ENCODE measurements at places on chromosomes 6 and 20.

DNA sequence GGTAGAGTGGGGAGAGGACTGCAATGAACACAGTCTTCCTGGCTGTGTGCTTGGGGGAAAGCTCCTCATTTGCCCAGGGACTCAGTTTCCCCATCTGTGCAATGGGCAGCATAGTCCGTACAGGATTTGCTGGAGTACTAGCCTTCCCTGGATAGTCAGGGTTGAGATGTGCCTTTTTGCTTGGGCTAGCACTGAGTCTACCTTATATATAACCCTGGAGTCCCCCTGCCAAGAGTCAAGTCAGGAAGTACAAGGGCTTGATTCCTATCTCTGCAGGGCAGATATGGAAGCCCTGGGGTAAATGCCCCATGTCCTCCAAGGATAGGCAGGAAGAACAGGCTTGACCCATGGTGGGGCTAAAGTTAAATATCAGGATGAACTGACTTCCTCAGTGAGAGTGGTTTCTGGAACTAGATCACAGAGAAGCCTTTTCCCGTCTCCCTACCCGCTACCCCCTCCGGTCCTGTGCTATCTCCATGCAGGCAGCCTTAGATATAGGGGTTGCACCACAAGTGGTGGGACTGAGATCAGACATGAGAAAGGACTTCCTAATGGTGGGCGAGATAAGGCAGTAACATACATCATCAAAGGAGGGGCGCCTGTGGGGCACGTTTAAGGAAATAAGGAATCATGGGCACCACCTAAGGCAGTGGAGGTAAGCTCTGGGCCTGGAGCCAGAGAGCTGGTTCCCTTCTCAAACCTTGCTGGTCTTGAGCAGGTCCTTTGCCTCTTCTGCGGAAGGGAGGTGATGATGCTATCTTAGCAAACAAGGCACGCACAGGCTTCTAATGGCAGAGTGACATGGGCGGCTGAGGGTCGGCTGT, 157.9 kb downstream of the MRPL14 start:
- no peak for DNase-seq

DNA sequence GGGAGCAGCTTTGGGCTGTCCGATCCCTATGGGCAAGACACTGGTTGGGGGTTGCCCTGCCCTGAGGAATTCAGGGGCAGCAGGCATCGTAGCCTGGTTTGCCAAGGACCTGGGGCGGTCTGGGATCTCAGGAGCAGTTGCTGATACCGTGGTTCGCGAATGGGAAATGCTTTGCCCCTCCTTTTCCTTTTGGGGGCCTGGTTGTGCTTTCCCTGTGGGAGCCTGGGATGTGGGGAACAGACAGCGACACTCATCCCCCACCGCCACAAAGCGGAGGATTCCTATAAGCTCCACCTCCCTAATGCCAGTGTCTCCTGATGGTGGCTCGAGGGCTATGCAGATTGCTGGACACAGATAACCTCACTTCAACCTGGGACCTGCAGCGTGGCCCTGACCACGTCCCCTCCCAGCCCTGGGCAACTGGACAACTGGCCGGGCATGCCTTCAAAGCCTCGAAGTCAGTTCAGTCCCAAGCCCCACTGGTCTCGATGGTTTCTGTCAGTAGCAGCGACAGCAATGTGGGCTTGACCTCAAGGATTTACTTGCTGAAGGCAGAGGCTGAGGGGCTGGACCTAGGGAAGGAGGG, 3.3 kb downstream of the CEBPB start:
- no peak for DNase-seq

GRCh38 chr6:155755452-155755851, 299.8 kb upstream of the NOX3 start:
- DNase-seq = no peak

GRCh38 chr6:169850746-169851145, 99.3 kb downstream of the ERMARD start:
- no peak for DNase-seq

- DNase-seq = no peak
Measured at GRCh38 chr6:119096721-119097565, 18.5 kb upstream of the FAM184A start.

DNA sequence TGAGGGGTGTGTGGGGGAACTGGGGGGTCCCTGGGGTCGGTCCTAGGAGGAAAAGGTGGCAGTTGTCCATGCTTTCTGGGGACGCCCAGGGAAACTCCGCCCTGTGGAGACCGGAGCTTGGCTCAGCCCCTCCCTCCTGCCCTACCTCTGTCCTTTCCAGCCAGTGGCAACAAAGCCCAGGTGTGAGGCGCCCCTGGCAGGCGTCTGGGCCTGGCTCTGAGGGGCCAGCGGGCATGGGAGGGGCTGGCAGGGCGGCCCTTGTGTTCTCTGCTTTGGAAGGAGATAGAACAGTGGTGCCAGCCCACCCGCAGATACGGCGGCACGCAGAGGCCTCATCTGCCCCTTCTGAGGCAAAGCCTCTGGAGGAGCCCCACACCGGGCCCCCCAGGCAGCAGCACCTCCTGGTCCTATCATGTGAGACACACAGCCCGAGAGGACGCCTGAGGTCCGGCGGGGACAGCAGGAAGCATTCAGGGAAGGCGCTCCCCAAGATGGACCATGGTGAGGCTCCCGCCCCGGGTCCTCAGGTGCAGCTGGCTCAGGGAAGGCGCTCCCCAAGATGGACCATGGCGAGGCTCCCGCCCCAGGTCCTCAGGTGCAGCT, 47.9 kb downstream of the YTHDF1 start:
- no peak for DNase-seq

DNA sequence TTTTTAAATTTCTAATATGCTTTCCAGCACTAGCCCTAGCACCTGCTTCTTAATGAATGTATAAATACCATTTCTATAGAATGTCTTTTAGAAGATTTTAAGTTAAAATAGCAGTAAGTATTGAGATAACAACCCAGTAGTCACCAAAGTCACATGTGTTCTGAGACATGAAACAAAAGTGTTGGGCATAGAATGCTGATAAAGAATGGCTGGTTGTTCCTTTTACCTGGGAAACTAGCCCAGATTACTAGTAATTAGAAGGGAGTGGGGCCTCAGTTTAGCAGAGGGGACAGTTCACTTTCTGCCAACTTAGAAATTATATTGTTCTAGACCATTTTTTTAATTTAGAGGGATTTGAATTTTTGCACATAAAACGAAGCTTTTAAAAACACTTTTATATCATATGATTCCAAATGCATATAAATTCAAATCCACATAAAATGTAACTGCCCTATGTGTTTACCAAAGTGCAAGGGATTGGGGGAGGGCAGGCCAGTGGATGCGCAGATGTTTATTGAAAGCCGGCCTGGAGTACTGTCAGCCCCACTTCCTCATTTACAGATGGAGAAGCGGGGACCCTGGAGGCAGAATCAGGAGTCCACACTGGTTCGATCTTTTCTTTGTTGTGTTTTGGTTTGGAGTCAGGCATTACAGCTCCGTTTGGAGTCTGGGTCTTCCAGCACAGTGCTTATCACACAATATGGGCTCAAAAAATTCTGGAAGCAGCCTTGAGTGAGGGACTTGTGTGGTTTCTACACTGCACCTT, 139.8 kb downstream of the ZDHHC14 start:
- DNase-seq = no peak
